ENCODE measurements at places on chromosomes 1 and 21.
A peak's percentile ranks its signal among the peaks of the same experiment; 100 is the strongest.

- DNase-seq: no peak
These were observed 7.6 kb downstream of the BARHL2 start for GRCh38 chr1:90709535-90709934.

DNA sequence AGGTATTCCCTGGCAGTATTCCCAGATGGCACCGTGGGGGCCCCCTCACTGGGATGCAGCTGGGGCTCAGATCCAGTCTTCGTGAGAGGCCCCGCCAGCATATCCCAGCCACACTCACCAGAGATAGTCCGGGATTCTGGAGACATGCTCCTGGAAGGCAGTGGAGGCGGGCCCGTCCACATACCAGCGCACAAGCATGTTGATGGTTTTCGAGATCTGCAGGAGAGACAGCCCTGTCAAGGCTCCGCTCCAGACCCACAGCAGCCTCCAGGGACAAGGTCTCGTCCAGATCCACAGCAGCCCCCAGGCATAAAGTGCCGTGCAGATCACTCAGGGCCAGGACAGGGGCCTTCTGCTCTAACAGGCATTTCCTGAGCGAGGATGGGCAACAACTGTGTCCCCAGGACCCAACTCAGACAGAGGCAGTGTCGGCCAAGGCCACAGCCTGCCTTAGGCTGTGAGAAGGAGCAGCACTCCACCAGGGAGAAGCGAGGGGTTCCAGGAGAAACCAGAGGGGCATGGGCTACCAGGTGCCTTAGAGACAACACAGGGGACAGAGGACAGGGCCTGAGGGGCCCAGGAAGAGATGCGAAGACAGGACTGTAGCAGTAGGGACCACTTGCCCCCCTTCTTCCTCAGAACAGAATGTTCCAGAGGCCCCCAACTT is 14.8 kb downstream of the LSS start:
- no peak for DNase-seq

- no peak for DNase-seq
These were observed 1.3 kb upstream of the DOCK7 start for GRCh38 chr1:62689524-62689923.

GRCh38 chr1:177953549-177953948 is 16.3 kb downstream of the SEC16B start:
- no peak for DNase-seq

GRCh38 chr1:47680815-47681475 is 243.1 kb downstream of the FOXD2 start:
- no peak for DNase-seq

- DNase-seq: no peak
These were observed 97.2 kb downstream of the PCBP3 start for GRCh38 chr21:45740491-45741357.

GRCh38 chr1:222634180-222635013 is 16.5 kb downstream of the MIA3 start:
- peak; percentile 82 for DNase-seq

GRCh38 chr1:73770109-73770905 is 427.7 kb downstream of the LRRIQ3 start:
- DNase-seq: no peak

- no peak for DNase-seq
These were observed 24.3 kb upstream of the ENO1 start for GRCh38 chr1:8902765-8903164.

DNA sequence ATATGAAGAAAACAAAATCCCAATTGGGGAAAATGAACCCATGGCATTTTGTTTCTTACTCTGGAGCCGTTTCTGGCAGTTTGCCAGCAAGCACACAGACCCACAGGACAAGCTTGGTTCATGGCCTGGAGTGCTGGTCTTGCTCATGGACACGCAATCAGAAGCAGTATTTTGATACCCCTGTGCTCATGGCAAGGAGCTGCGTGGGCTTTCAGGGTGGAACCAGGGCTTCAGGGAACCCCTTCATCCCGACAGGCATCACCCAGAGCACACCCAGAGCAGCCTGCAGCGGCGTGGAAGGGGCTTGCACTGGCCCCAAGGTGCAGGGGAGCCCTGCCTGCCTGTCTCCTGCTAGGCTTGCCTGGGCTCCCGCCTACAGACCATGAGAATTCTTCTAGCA is 45.4 kb upstream of the PCBP3 start:
- DNase-seq: no peak

DNA sequence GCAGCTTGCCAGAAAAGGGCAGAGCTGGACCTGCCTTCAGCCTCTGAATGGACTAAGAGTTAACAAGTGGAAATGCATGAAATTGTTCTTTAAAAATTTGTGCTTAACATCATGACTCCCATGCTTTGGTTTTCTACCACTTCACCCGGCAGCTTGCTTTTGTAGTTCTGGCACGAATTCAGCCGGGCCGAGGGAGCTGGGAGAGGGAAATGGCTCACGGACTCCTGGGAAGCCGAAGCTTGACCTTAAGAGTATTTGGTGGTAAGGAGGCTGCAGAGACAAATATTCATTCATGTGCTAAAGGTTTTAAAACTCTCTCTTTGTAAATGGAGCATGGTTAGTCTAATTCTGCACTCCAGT is 17.2 kb upstream of the GFI1 start:
- no peak for DNase-seq

- no peak for DNase-seq
These were observed 111.2 kb downstream of the SPAG17 start for GRCh38 chr1:118073648-118074435.

GRCh38 chr1:50027794-50028193 is 4.0 kb upstream of the AGBL4 start:
- no peak for DNase-seq

- peak; percentile 5 for DNase-seq
These were observed 155.8 kb upstream of the BRINP3 start for GRCh38 chr1:190633488-190633887.

DNA sequence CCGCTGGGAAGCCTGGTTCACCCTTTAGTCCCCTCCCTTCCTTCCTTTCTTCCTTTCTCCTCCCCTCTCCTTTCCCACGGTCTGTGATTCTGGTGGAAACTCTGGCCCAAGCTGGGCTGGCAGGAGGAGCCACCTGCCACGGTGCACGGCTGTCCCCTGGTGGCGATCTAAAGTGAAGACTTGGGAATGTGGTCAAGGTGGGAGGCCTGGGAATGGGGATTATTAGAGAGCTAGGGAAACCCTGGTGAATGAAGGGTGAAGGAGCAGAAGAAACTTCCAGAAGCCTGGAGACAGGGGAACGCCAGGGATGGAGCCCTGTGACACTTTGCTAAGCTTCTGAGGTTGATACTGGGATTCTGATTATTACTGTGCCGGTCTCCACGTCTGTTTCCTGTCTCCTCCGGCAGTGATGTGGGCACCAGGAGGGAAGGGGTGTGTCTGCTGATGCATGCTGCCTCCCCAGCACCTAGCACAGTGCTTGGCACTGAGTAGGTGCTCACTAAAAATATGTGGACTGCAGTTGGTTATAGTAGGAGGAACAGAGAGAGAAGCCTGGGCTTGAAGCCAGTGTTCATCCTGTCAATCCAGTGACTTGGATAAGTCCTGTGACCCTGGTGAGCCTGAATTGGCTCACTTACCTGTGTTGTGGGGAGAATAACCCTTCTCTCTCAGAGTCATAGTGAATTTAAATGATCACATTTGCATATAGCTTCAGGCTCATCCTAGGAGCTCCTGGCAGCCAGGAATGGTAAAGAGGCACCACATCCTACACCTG is 71.2 kb upstream of the NBPF3 start:
- peak; percentile 78 for DNase-seq

- no peak for DNase-seq
These were observed 10.8 kb downstream of the OPRD1 start for GRCh38 chr1:28822799-28823198.

DNA sequence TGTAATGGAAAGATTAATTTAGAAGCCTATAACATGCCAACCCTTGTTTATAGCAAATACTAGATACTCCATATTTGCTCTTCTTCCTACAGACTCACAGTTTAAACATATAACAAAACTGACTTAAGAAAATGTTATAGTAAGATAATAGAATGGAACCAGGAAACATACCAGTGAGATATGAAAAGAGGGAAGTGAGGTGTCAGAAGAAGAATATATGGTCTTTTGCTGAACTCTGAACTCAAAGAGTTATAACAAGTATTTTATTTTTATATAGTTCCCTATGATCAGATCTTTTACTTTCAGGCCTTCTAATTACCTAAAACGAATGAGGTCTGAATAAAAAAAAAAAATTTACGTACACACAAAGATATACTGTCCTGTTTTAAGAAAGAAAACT is 20.9 kb downstream of the TMED5 start:
- DNase-seq: no peak

DNA sequence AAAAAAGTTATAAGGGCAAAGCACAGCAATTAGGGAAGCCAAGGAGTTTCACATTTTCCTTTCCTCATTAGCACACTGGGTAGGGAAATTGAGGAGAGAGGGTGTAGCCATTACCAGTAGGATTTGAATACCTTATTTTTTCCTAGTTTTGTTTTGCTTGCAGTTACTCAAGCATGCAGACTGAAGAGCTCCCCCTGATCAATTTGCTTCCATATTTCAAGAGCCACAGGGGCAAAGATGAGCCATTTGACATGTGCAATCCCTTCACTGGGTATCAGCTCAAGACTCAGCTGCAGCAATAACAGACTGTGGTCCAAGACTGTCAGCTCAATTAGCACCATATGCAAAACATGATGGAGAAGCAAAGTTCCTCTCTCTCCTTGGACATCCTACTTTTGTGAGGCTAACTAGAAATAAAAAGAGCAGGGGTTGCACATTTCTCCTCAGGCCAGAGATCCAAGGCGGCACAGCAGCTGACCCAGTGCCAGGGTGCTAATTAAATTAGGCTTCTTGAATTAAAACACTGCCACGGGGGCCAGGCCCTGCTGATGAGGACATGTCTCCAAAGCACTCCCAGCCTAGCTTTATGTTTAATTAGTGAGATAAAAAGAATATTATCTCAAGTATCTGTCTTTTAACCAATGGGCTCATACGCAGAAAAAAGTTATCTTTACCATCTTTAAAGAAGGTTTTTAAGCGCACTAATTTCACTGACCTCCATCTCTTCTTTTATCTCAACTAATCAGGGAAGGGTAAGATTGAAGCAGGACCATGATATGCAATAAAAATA is 36.7 kb upstream of the LRRC53 start:
- no peak for DNase-seq

DNA sequence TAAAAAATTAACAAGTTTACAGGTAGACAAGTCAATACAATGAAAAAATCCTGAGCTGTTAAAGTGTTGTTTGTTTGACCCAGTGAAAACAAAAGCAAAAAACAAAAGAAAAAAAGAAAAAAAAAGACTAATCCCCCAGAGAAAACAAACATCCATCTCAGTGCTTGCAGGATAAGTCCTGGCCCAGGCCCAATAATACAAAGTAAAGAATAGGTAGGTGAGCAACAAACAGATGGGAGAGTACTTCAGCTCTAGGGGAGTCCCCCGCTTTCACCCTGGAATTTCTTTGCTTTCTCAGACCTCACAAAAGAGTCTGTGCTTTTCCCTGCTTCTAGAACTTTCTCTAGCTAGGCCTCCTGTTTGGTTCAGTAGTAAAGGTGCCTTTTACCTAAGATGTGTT is 70.3 kb downstream of the ABCA4 start:
- DNase-seq: no peak

- no peak for DNase-seq
These were observed 1.5 kb downstream of the PARP1 start for GRCh38 chr1:226406401-226406881.

GRCh38 chr1:12618965-12619791 is 1.2 kb upstream of the DHRS3 start:
- no peak for DNase-seq

GRCh38 chr1:21564521-21565095 is 55.4 kb downstream of the ALPL start:
- DNase-seq: no peak

DNA sequence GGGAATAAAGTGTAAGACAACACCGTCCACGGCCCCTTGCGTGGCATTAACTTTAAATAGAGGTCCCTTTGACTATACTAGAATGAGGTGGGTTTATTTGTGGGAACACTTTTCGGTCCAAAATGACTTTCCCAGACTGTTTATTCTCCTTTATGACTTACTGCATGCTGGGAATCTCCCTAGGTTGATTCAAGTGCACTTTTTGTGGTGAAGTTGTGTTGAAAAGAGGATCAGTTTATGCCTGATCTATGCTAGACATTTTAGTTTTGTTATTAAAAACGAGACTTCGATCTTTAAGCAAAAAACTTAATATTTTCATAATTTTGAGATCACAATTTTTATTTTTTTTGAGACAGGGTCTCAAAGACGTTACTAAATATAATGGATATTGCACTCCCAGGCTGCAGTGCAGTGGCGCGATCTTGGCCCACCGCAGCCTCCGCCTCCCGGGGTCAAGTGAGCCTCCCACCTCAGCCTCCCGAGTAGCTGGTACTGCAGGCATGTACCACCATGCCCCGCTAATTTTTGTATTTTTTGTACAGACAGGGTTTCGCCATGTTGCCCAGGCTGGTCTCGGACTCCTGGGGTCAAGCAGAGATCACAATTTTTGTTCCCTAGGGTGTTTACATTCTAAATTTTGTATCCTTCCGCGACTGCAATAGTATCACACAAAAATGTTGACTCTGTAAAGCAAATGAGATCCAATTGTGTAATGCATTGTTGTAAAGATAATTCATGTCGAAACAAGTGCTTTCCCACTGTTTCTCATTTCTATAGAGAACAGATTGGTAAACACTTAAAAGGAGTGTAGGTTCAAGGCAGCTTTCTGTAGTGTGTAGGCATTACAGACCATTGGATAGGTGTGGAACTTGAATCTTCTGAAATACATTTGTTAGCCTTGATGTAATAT is 1.6 kb downstream of the CDC42 start:
- DNase-seq: no peak

GRCh38 chr1:228798035-228798434 is 62.8 kb downstream of the RHOU start:
- DNase-seq: no peak

DNA sequence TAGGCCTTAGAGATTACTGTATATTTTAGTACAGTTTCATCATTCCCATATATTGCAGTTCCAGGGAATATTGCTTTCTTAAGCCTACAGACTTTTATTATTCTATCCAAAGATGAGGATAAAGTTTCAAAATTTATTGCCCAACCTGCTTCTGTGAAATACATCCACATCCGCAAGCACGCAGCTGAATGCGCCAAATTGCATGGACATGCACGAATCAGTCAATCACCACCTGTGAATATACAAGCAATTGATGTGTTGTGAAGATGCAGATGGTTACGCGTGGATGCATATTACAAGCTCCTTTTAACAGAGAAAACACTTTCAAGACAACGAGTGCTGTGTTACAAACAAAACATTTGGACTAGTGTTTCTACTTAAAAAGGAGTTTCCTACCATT is 577.8 kb upstream of the PLXNA2 start:
- DNase-seq: no peak

- DNase-seq: no peak
These were observed 75.6 kb upstream of the DNAJC6 start for GRCh38 chr1:65233782-65234181.

Data from neuronal stem cell (in vitro differentiated cells).